ENCODE measurements at places on chromosomes 16 and 17.
A peak's percentile ranks its signal among the peaks of the same experiment; 100 is the strongest.

- no peak for DNase-seq
Measured at GRCh38 chr17:43359469-43360110, 39.2 kb upstream of the ARL4D start.

GRCh38 chr17:12883472-12883871 lies 94.2 kb downstream of the ARHGAP44 start:
- no peak for DNase-seq

- no peak for DNase-seq
Measured at GRCh38 chr16:86035906-86036305, 136.9 kb downstream of the IRF8 start.

- DNase-seq = no peak
Measured at GRCh38 chr16:60181536-60181935, 1447.4 kb upstream of the GOT2 start.

DNA sequence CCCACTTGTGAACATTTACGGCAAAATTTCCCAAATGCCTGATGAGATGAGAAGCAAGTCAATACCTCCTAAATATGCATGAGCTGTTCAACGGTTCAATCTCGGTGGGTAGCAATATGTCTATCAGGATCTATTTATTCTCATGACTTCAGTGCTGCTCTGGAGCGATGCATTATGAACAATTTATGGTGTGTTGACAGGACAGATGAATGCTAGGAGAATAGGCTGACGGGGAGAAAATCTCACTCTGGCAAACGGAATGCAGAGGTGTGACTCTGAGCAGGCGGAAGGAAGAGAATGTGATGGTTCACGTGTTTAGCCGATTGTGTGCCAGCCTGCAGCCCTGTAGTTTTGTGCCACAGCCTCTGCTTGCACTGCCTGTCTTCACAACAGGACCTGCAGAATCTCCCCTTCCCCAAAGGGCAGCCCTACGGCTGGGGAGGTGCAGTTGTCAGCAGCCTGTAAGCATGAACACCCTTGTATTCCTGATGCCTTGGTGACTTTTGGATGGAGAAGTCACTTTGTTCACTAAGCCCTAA lies 345.2 kb downstream of the PHKB start:
- no peak for DNase-seq

- DNase-seq = no peak
Measured at GRCh38 chr16:13997933-13998332, 73.2 kb upstream of the MRTFB start.

DNA sequence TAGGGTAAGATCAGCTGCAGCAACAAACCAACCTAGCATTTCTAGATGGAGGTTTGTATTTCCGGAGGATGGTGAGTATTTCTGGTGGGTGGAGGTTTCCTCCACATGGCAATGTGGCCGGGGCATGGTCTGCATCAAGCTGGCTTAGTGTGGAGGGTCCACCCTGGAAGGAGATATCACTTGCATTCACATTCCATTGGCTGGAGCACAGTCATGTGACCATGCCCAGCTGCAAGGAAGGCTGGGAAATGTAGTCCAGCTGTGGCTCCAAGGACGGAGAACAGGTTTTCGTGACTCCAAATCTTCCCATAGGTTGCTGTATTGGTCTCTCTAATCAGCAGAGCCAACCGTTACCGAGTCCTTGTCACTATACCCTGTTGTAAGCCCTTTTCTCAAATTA lies 68.7 kb downstream of the RAI1 start:
- peak; percentile 42 for DNase-seq

- DNase-seq = no peak
Measured at GRCh38 chr16:58476791-58477190, 23.2 kb upstream of the NDRG4 start.

- DNase-seq = no peak
Measured at GRCh38 chr17:8610558-8610957, 20.0 kb downstream of the MYH10 start.

- DNase-seq = no peak
Measured at GRCh38 chr17:77395501-77396048, 254.8 kb downstream of the SEC14L1 start.

- DNase-seq = no peak
Measured at GRCh38 chr16:53503991-53504663, 1.1 kb upstream of the AKTIP start.

Measured in SW 1271 (cell line).